Fibroblast of mammary gland (primary cell): ENCODE measurements at places on chromosomes 4 and X.
A peak's percentile ranks its signal among the peaks of the same experiment; 100 is the strongest.

DNA sequence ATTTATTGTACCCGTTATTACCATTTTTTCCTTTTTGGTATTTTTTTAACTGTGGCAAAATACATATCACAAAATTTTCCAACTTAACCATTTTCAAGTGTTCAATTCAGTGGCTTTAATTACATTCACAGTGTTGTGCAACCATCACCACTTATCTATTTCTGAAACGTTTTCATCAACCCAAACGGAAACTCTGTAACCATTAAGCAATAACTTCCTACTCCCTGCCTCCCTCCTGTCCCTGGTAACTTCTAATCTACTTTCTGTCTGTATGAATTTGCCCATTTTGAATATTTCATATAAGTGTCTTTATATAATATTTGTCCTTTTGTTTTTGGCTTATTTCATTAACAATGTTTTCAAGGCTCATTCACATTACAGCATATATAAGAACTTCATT is 57.4 kb upstream of the MSN start:
- peak; percentile 16 for DNase-seq

DNA sequence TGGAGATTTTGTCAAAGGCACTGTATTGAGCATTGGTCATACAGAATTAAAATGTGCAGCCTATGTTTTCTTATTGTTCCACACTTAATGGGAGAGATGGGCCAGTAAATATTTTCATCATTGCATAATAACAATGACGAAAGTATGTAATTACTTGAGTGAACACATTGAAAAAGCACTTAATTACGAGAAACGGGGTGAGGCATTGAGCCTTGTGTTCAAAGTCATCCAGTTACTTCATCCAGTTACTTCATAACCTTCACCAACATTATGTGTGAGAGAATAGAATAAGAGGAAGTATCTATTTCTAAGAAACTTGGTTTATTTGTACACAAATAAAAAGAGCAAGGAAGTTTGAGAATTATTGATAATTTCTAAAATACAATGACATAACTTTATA is 1427.0 kb downstream of the ADGRL3 start:
- DNase-seq, result no peak

- DNase-seq, result no peak
Observed at GRCh38 chr4:139605516-139605915, 49.5 kb upstream of the SETD7 start.

GRCh38 chr4:104677116-104677515 is 182.4 kb upstream of the CXXC4 start:
- DNase-seq, result no peak

DNA sequence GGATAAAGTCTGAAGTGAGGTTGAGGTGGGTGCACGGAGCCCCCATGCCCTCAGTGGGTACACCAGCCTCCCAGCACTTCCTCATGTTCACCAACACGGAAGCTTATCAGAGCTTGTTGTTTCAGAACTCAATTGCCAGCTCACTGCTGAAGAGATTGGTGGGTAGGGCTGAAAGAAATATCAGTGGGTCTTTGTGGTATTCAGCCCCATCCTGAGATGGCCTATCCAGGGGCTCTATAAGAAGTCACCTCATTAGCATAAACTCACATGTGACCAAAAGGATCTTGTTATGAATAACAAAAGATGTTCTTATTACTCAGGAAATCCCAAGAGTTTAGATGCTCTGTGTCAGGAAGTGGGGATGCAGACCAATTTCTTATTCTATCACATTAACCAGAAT is 177.3 kb downstream of the ARHGAP10 start:
- DNase-seq, result no peak

- no peak for DNase-seq
Observed at GRCh38 chrX:35439692-35440091, 358.4 kb upstream of the MAGEB16 start.
